Stimulated activated CD8-positive, alpha-beta memory T cell treated with anti-CD3 and anti-CD28 coated beads, Interleukin-15, amount 100 ng/mL, for 4 hours (primary cell): ENCODE measurements at places on chromosomes 6 and 20.

GRCh38 chr6:139344186-139344963 lies 30.1 kb downstream of the CITED2 start:
- DNase-seq, result no peak

- no peak for DNase-seq
Measured at GRCh38 chr6:20458027-20458894, 56.6 kb downstream of the E2F3 start.

- no peak for DNase-seq
Measured at GRCh38 chr6:102197211-102197610, 803.7 kb downstream of the GRIK2 start.

DNA sequence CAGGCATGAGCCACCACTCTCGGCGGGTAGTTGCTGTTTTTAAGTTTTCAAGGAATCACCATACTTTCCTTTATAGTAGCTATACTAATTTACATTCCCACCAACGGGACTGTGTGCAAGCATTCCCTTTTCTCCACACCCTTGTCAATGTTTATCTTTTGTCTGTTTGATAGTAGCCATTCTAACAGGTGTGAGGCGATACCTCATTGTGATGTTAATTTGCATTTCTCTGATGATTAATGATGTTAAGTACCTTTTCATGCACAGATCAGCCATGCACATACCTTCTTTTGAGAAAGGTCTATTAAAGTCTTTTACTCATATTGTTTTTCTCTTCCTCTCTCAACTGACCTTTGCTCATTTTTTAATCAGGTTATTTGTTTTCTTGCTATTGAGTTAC lies 43.0 kb upstream of the CCND3 start:
- no peak for DNase-seq

DNA sequence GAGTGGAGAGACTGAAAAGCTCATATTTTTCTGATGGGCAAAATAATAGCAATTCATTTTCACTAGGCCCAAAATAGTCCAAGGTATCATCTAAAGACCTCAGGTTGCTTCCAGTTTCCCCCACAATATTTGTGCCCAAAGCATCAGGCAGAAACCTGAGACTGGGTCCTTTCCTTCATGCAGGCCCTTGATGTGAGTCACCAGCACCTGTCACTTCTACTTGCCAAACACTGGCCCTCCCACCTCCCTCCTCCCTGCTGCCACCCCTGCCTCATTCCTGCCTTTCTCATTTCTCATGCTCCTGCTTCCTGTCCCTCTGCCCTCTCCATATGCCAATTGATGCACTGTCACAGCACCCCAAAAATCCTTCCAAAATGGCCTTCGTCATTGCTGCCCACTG lies 230.4 kb upstream of the CST7 start:
- no peak for DNase-seq

DNA sequence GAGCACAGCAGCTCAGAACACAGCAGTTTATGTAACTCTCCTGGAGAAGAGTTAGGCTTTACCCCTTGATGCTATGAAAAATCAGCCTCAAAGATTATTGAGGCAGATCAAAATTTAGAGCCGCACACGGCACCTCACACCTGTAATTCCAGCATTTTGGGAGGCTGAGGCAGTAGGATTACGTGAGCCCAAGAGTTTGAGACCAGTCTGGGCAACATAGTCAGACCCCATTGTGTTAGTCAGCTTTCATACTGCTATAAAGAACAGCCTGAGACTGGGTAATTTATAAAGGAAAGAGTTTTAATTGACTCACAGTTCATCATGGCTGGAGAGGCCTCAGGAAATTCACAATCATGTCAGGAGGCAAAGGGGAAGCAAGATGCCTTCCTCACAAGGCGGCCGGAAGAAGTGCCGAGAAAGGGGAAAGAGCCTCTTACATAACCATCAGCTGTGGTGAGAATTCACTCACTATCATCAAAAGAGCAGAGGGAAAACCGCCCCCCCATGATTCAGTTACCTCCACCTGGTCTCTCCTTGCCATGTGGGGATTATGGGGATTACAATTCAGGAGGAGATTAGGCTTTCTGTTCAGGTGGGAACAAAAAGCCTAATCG lies 87.7 kb downstream of the SGK1 start:
- DNase-seq, result no peak

- no peak for DNase-seq
Measured at GRCh38 chr6:31896856-31897611, 464 bp downstream of the EHMT2 start.

DNA sequence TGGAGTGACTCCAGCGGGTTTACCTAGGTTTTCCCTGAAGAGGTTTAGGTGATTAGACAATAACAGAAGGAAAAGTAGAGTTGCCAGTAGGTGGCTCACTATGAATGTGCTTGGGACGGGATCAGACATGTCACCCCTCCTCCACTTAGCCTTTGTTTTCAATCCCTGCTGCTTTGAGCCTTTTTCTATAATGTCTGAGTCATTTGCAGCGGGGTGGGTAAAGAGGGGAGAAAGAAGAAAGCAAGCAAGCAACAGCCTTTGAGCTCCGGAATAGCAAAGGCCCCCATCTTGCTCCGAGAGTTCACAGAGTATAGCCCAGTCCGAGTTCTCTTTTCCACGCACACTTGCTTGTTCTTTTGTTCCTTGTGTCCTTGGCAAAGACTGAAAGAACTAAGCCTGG lies 129.1 kb downstream of the PACRG start:
- DNase-seq, result no peak

GRCh38 chr6:111487661-111488060 lies 4.6 kb upstream of the REV3L start:
- no peak for DNase-seq

DNA sequence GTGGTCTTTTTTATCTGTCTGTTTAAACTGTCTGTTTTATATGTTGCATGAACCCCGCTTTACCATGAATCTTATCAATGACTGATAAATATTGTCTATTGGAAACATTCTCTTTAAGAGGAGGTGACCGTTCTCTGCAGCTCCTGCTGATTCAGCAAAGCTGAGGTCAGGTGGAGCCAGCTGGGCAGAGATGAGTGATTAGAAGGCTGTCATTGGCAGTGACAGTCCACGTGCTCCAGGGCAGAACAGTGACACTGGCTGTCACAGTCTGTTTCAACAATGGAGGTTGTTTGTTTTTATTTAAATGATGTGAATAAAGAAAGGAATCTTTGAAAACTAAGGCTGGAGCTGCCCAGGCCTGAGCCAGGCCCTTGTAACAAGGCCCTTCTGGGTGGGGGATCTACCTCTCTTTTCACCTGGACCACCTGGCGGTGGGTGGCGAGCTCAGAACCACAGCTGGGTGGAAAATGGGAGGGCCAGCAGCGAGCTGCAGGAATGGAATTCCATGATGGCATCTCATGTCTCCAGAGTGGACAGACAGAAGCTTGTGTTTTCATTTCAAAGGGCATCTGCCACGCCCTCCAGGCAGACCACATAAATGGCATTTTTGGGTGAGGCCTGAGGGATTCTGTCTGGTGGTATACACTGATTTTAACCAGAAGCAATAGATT lies 12.6 kb downstream of the SYNJ2 start:
- no peak for DNase-seq

- no peak for DNase-seq
Measured at GRCh38 chr20:709423-709822, 33.8 kb upstream of the SCRT2 start.

DNA sequence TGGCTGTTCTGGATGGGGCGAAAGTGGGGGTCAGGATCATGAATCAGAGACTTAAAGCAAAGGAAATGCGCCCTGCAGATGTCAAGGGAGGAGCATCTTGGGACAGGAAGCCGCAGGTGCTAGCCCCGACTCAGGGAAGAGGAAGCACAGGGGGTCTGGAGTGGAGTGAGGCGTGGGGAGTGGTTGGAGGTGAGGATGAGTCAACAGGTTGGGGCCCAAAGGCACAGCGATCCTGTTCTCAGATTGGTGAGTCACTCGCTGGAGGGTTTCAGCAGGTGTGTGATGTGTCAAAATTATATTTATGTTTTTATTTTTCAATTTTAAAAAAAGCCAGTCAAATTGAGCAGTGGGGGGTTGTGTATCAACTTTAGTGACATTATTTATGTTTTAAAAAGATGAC lies 19.0 kb downstream of the PACSIN1 start:
- peak; percentile 43 for DNase-seq

- no peak for DNase-seq
Measured at GRCh38 chr20:3781153-3781910, at the start of gene SPEF1. TSS of gene SPEF1 (minus strand) at chr20:3781448. CDS start at chr20:3781287, 161 bp downstream.

GRCh38 chr20:31956556-31957526 lies 5.0 kb upstream of the PDRG1 start:
- no peak for DNase-seq

DNA sequence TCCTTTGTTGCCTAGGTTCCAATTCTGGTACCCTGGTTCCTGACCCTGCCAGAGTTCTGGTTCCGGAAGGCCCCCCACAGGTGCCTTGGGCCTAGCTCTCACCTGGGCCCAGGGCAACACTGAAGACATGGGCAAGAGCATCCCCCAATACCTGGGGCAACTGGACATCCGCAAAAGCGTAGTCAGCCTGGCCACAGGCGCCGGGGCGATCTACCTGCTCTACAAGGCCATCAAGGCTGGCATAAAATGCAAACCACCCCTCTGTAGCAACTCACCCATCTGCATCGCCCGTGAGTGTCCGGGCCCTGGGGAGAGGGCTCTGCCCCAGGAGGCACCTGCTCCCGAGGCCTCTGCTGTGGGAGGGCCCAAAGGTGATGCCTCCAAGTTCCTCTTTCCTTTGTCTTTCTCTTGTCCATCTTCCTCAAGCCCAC lies at the start of gene ARMC12:
Gene ARMC12 (plus strand): TSS at position 51 of the 431 bp plus-strand sequence. CDS start 77 bp downstream, at position 128.
- DNase-seq, result no peak

DNA sequence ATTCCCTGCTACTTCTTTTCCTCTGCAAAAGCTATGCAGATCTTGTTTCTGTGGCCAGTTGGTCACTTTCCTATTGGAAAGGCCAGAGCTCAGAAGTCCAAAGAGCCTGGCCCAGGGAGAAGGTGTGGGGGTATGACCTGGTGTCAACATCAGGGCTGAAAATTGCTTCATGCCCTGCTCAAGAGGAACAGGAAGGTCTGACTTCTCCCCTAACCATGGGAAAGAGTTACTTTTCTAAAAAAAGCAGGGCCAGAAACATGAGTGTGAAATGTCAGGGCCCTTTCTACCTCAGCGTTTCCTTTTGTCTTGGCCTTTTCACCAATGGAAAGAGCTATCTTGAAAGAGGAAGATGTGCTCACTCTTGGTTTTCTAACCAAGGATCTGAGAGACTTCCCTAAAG lies 117.4 kb downstream of the MAFB start:
- no peak for DNase-seq

GRCh38 chr6:90915224-90915915 lies 328.5 kb upstream of the MAP3K7 start:
- DNase-seq, result no peak

GRCh38 chr6:35544769-35545361 lies 32.2 kb upstream of the TULP1 start:
- DNase-seq, result no peak

DNA sequence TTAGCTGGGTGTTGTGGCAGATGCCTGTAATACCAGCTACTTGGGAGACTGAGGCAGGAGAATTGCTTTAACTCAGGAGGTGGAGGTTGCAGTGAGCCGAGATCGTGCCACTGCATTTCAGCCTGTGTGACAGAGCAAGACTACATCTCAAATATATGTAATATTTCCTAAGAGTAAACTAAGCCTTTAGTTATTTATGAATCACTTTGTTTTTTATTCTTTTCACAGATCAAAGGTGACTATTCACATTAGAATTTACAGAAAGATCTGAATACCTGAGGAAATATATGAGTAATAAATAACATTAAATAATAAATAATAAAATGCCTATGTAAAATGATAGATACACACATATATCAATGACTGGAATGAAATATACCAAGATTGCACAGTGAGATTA lies 630.8 kb upstream of the IMPG1 start:
- DNase-seq, result no peak

- DNase-seq, result no peak
Measured at GRCh38 chr20:12557224-12557623, 451.5 kb upstream of the SPTLC3 start.

- no peak for DNase-seq
Measured at GRCh38 chr6:157235600-157236039, 87.7 kb downstream of the TMEM242 start.

DNA sequence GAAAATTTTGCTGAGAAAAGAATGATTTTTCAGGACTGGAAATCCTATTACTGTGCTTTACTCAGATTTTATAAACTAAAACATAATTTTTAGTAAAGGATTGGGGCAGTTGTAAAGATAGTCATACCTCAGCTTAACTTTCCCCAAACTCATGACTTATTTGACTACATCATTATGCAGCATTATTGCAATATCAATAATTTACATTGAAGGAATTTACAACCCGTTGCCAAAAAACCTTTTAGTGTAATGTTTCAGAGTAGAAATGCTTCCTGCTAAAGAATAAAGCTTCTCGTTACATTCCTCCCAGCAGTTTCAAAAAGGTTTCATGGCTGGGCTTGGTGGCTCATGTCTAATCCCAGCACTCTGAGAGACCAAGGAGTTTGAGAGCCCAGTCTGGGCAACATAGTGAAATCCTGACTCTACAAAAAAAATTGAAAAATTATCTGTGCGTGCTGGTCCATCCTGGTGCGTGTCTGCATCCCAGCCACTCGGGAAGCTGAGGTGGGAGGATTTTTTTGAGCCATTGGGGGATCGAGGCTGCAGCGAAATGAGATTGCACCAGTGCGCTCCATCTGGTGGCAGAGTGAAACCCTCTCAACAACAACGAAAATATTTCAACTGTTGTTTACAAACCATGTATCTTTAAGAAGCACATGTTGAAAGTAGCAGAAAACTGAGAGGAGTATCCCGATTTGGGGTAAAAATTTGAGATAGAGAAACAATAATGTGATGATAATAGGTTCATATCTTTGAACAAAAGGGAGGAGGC lies 4.4 kb downstream of the AMD1 start:
- DNase-seq, result no peak

DNA sequence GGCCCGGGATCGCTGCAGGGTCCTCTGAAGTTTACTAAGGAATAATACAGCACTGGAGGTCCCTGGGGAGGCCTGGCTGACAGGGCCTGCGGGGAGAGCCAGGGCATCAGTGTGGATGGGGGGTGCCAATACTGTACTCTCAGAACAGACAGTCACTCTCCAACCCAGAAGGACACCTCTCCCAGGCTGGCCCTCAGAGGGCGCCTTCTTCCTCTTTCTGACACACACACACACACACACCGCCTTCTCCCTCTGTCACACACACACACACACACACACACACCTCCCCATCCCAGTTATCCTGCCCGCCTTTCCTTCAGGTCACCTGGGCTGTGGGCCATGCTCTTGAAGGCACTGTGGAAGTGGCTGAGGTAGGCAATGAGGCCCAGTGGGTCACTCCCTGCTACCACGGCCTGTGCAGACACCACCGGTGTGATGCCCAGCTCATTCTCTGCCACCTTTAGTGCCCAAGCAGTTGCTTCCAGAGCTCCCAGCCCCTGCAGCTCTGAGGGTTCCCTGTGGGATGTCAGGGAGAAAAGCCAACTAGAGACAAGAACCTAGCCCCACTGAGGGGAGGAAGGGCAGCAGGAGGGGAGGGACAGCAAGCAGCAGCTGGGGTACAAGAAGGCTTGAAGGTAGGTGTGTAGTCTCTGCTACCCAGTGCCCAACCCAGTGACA lies 7.5 kb downstream of the SMPD2 start:
- no peak for DNase-seq

GRCh38 chr6:169930799-169931198 lies 179.4 kb downstream of the ERMARD start:
- no peak for DNase-seq

- no peak for DNase-seq
Measured at GRCh38 chr20:21503345-21503744, 10.5 kb downstream of the NKX2-2 start.
